ENCODE measurements at places on chromosomes 3 and 15. TPM values are rescaled to one million over a fixed set of nuclear protein-coding genes. Genes with fewer than 3 reads are reported as not detected.

DNA sequence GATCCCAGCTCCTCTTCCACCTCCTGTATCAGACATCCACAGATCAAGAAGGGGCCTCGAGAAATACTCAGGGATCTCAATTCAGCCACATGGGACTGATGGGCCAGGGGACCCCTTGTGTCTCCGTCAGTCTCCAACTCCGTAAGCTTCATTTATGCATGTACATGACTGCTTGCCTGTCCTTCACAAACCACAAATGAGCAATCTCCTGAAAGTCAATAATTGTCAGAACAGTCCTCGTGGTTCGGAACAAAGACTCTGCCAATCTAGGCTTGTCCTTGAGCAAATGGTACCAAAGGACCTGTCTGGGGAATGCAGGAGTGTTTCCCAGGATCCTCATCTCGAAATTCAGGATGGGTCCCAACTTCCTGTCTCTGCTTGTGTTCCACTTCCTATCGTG lies 20.8 kb downstream of the SLC12A8 start:
- H3K4me3 ChIP-seq, result no peak overlapping the region
- DNase-seq, result no peak
- H3K36me3 ChIP-seq, result no peaks in the 10 kb centered on the region
- H3K27ac ChIP-seq, result no peak overlapping the region

GRCh38 chr3:99659032-99659431 lies 20.6 kb downstream of the COL8A1 start:
- H3K4me3 ChIP-seq, result no peak overlapping the region
- no peaks in the 10 kb centered on the region for H3K36me3 ChIP-seq
- H3K4me1 ChIP-seq, result no peaks in the 10 kb centered on the region
- H3K27me3 ChIP-seq, result no peaks in the 10 kb centered on the region
- no peak overlapping the region for H3K27ac ChIP-seq

DNA sequence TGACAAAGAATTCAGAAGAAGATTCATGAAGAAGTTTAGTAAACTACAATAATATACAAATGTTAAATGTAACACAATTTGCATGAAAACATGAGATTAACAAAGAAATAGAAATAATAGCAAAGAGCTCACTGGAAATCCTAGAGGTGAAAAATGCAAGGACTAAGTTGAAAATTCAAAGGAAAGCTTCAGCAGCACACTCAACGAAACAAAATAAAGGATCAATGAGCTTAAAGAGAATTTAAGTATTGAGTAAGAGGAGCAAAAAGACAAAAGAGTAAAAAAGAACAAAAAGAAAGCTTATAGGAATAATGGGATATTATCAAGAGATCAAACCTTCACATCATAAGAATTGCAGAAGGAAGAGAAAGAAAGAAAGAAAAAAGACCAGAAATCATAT lies 583.8 kb upstream of the NECTIN3 start:
- no peaks in the 10 kb centered on the region for H3K4me1 ChIP-seq
- H3K27ac ChIP-seq, result no peak overlapping the region
- no peaks in the 10 kb centered on the region for H3K27me3 ChIP-seq
- no peaks in the 10 kb centered on the region for H3K36me3 ChIP-seq

- H3K27ac ChIP-seq, result no peak overlapping the region
- H3K27me3 ChIP-seq, result no peaks in the 10 kb centered on the region
- no peaks in the 10 kb centered on the region for H3K36me3 ChIP-seq
- no peak for DNase-seq
Measured at GRCh38 chr3:144055604-144056003, 84.0 kb downstream of the DIPK2A start.

- no peak overlapping the region for H3K4me3 ChIP-seq
- no peak overlapping the region for H3K27ac ChIP-seq
- H3K36me3 ChIP-seq, result no peaks in the 10 kb centered on the region
- DNase-seq, result no peak
Measured at GRCh38 chr3:194977356-194977755, 291.7 kb downstream of the FAM43A start.

GRCh38 chr3:44932986-44933944 lies 42.7 kb downstream of the ZDHHC3 start:
- no peak overlapping the region for H3K27ac ChIP-seq
- H3K27me3 ChIP-seq, result no peaks in the 10 kb centered on the region
- no peak for DNase-seq
- no peaks in the 10 kb centered on the region for H3K4me1 ChIP-seq
- no peak overlapping the region for H3K4me3 ChIP-seq

DNA sequence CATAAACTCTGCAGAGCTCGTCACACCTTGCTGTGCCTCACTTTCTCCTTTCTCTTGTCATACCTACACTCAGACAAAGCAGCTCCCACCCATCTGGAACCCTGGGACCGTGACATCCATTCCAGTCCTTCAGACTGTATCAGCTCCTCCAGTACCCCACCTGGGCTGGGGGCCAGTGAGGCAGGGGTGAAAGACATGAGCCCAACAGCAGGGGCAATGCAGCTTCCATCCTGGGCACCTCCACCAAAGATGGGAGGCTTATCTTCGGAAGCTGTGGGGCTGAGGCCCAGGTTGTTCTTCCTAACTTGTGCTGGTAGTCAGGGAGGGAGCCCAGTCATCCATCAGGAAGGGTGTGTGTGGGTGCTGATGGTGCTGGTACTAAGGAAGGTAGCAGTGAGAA lies 109.2 kb downstream of the EEFSEC start:
- no peaks in the 10 kb centered on the region for H3K4me1 ChIP-seq
- DNase-seq, result no peak
- H3K27me3 ChIP-seq, result no peaks in the 10 kb centered on the region

DNA sequence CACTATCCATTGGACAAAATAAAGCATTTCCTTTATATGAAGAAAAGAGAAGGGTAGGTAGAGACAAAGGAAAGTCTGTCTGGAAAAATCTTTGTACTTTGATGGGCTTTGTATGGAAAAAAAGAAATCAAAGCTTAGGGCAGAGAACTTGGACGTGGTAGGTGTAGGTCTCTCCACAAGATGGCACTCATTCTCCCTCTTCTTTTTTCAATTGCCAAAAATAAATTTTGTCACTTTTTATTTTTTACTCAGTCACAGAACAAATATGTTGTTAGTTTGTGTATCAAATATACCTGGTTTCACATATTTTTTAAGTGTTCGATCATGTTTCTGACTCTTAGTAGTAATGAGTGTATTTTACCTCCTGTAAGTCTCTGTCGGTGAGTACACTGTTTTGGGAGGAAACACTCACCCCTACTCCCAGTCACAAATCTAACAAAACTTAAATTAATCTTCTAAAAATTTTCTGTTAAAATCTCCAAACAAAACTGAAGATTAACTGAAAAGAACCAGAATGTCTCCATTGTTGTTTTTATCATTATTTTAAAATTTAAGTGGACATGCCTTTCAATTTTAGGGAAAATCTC lies 415.8 kb upstream of the GOLIM4 start:
- peaks cover 3% of the 10 kb centered on the region for H3K27me3 ChIP-seq
- no peak for DNase-seq

GRCh38 chr15:55873024-55873720 lies 120.2 kb downstream of the NEDD4 start:
- H3K36me3 ChIP-seq, result no peaks in the 10 kb centered on the region
- H3K4me3 ChIP-seq, result no peak overlapping the region
- H3K27ac ChIP-seq, result no peak overlapping the region
- no peaks in the 10 kb centered on the region for H3K4me1 ChIP-seq

DNA sequence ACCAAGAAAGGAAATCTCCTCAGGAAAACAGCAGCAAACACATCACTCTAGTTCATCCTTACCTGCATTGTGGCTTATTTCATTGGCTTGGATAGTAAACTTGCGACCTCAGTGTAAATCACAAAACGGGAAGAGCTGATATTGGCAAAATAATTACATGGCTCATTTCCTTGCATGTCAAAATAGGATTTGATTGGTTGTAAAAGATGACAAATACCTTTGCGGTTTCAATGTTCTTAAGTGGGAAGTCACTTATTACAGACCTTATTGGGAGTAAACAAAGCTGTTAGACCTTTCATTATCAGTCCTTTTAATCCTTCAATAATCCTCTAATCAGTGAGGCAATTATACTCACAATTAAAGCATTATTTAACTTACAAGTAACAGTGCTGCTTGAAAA lies 590.6 kb downstream of the MAGI1 start:
- H3K4me3 ChIP-seq, result no peak overlapping the region
- no peak for DNase-seq
- H3K36me3 ChIP-seq, result no peaks in the 10 kb centered on the region
- no peak overlapping the region for H3K27ac ChIP-seq

GRCh38 chr15:57235873-57236272 lies 140.4 kb upstream of the CGNL1 start:
- no peaks in the 10 kb centered on the region for H3K27me3 ChIP-seq
- DNase-seq, result no peak
- H3K4me1 ChIP-seq, result no peaks in the 10 kb centered on the region
- H3K36me3 ChIP-seq, result peaks cover 10% of the 10 kb centered on the region

The GLDN gene
- 10.8 TPM for total RNA-seq

The IGSF10 gene
- total RNA-seq, result 14.4 TPM

The PPP2R3A gene
- 20.6 TPM for total RNA-seq

The LRRC2 gene
- 1.5 TPM for total RNA-seq

The COL6A5 gene
- not detected for total RNA-seq

The PLA2G4E gene
- not detected for total RNA-seq
